ENCODE measurements at places on chromosomes 13 and 19.

- DNase-seq: no peak
These were observed 11.5 kb upstream of the OXGR1 start for GRCh38 chr13:97005625-97006262.

DNA sequence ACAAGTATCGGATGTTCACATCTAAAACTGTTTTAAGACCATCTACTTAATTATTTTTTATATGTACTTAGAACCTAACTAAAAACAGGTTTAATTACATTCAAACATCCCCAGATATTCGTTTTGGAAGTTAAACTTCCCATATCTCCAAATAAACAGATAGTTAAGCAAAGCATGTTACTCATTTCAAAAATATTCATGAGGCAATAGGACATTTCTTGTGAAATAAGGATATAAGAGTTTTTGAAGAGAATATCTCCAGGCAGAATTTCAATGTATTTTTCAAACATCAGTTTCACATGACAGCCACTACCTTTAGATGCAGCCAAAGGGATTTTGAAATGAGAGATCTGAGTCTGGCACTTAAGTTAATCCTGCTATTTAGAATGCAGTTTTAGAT is 697.5 kb downstream of the SLITRK1 start:
- no peak for DNase-seq

- DNase-seq: no peak
These were observed 79.7 kb downstream of the GADD45B start for GRCh38 chr19:2555422-2556220.

DNA sequence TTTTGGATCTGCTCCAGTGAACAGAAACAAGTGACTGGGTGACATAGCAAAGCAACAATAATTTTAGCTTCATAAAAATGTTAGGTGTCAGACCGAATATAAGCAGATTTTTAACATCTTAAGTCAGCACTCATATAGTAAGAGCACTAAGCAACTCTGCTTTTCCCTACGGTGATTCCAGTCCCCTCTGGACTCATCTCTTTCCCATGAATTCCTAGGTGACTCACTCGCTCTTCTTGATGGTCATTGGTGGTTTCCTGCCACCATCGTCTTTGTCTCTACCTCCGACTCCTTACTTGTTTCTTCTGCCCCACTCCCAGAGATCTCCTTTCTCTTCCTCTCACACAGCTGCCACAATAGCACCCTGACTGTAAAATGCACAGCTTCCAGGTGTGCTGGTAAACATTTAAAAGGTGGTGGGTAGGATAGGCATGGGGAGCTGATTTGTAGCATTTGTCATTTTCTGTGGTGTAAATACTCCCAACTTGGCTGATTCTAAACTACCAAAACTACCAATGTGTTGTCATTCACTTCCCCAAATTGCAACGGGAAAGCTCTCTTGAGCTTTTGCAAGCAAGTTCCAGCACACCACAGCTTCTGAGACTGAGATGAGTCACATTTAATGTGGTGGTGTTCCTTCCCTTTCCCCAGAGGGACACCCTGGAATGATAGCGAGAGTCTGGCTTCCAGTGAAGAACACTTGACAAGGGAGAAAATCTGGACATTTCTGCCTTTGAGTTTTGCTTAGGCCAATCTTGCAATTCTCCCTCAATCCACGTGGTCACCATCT is 42.8 kb upstream of the CLDN10 start:
- DNase-seq: no peak

DNA sequence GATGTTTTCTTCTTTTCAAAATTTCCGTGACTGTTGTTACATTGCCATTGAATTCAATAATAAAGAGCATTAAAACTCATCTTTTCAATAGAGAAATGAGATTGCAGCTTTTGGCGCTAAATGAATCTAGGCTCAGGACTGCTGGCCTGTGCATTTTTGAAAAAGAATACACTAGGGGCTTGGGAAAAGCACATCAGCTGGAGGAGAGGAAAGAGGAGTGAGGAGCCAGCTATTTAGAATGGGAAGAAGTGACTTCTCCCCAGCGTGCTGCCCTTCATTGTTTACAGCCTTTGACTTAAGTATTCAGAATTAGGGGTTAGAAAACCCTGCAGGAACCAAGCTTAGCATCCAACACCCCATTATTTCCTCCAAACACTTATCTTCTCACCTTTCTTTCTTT is 43.3 kb downstream of the TNFSF11 start:
- peak; percentile 40 for DNase-seq

DNA sequence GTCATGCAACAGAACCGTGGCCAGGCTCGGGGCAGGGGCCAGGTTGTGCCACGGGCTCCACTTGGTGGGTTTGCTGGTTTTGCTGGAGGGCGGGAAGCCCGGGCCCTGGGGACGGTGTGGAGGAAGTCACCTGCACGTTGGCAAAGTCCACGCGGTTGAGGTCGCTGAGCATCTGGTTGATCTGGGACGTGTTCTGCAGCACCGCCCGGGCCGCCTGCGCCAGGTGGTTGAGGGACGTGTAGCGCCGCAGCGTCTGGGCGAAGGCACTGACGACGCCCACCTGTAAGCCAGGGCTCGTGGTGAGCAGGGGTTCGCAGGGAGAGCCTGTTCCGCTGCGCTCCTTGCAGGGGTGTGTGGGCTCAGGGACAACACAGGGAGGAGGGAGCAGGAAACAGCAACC is 24.7 kb upstream of the RANBP3 start:
- DNase-seq: no peak

- peak; percentile 78 for DNase-seq
These were observed 2.0 kb downstream of the PTH2 start for GRCh38 chr19:49421039-49421877.

- DNase-seq: no peak
These were observed 70.5 kb upstream of the CSNK1A1L start for GRCh38 chr13:37175996-37176395.

DNA sequence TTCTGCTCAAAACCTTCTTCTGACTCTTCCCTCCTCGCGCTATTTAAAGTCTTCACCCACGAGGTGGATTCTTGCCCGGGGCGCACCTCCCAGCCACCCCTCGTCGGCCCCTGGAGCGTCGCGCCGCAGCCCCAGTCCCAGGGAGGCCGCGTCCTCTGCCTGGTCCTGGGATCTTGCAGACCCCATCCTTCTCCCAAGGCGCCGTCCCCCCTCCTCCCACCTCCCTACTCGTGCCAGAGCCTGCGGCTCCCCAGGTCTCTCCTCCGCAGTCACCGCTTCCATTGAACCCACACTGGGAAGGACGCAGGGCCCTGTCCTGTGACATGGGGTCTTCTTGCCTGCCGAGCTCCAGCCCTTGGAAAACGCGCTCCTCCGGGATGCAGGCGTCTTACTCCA is 486 bp downstream of the ZNF808 start:
- DNase-seq: no peak

DNA sequence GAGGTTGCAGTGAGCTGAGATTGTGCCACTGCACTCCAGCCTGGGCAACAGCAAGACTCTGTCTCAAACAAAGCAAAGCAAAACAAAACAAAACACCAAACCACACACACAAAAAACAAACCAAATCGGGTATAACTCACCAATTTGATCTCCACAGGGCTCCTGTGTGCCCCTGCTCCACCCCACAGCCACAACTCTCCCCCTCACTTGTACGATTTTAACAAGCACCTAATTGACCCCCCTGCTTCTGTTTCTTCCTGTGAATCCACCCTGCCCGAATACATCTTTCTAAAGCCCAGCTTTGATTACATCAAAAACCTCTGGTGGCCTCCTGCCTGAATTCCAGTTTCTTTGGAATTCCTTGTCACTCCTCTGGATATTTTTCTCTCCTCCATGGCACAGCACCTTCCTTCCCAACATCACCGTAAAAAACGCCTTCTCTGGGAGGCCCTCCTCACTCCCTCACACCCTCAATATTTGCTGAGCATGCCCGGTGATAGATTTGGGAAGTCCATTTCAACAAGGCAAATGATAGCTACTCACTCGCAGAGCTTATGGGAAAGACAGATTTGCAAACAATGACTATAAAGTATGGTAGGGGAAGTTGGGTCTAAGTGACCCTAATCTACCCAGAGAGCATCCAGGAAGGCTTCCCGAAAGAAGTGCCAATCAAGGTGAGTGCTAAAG is 11.6 kb upstream of the RANBP3 start:
- no peak for DNase-seq

DNA sequence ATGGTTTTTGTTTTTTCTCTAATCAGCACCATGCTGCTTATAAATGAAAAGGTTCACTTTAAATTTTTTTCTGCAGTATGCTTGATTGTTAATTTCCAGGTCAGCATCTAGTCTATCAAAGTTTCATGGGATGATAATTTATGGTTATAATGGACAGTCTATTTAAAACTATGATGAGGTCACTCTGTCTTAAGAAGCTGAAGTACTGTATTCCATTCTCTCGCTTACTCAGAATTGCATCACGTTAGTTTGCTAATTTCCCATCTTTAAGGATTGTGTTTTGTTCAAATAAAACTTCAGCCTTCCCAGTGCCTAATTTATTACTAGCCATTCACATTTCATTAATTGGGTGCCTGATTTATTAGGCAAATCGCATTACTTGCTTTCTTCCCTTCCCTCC is 94.3 kb downstream of the GPC6 start:
- DNase-seq: no peak

GRCh38 chr19:56608274-56608964 is 13.3 kb downstream of the ZNF71 start:
- DNase-seq: no peak

DNA sequence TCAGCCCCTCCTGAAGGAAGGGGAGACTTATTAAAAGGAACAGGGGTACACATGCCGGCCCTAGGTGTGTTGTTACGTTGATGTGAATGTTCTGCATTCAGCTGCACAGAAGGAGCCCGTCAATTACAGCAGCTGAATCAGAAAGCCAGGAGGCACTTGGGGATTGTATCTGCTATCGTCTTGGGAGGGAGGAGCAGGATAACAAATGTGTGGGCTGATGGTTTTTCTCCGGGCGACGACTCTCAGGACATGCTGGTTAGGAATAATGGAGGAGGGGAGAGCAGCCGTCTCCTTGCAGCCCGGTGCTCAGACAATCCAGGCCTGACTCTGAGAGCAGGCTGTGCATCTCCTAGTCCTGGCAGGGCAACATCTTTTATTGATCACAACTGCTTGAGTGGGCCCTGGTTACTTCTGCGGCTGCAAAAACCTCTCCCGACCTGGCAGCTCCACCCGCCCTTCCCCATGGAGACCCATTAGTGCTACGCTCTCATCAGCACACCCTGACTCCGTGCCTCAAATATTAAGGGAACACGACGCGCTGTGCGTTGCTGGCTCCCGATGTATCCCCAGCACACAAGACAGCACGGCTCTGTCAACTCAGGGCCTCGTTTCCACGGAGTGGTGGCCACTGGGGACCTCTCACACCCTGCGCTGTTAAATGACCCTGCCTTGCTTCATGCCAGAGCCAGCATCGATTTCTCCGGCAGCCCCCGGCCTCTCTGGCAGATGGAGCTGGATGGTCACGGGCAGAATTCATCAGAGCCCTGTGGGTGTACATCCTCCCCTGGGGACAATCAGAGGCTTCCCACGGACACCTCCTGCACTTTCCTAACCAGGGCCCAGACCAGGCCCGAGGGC is 25.3 kb downstream of the PEPD start:
- DNase-seq: no peak

DNA sequence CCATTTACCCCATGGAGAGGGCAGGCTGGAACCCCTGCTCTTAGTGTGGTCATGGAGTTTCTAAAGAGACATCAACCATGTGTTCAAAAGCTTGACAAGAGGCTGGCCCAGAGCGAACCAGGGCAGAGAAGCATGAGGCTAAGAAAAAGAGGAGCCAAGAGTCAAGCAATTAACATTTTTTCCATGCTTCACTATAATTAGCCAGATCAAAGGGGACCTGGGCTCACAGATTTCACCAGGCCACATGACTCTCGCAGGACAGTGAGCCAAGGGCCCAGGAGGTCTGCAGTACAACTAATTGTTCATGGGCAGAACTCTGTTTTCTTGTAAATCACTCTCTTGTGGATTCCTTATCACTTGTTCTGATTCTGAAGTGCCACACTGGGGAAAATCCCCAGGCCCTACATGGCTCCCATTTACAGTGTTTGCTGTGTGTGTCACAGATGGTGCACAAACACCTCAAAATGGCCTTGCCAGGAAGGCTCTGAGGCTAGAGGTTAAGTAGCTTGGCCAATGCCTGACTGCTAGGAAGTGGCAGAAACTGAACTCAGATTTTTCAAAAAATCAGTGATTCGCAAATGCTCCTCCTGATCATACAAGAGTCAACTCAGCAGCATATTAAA is 101.2 kb downstream of the LHFPL6 start:
- DNase-seq: no peak

Measured in NCI-H2227 treated with DMSO at 0.1 percent for 48 hours (cell line).